Smooth muscle cell of the coronary artery (primary cell): ENCODE measurements at places on chromosomes 16 and 17. TPM values are rescaled to one million over a fixed set of nuclear protein-coding genes. Genes with fewer than 3 reads are reported as not detected.

CCL3 gene
- not detected in 2 replicates for total RNA-seq

ODAD4 gene
- total RNA-seq, result 0.35 and 0.90 TPM in 2 replicates

USP7 gene
- 40.4 and 46.0 TPM in 2 replicates for total RNA-seq

KIFC3 gene
- total RNA-seq, result 26.1 and 67.9 TPM in 2 replicates

ADAMTS18 gene
- total RNA-seq, result 0.12 and 0.38 TPM in 2 replicates

TRIM72 gene
- under 0.01 TPM in 1 of 2 replicates, not detected in the other for total RNA-seq

CRHR1 gene
- not detected in 2 replicates for total RNA-seq

KRT27 gene
- total RNA-seq, result not detected in 2 replicates

FAM171A2 gene
- 2.5 and 4.0 TPM in 2 replicates for total RNA-seq

GRIN2C gene
- 0.15 and 0.23 TPM in 2 replicates for total RNA-seq

CSH2 gene
- total RNA-seq, result not detected in 2 replicates

SLC13A2 gene
- total RNA-seq, result not detected in 2 replicates

NPIPA3 gene
- total RNA-seq, result 0.70 and 1.2 TPM in 2 replicates

DOC2A gene
- 0.08 and 0.23 TPM in 2 replicates for total RNA-seq

KRTAP4-6 gene
- not detected in 2 replicates for total RNA-seq

SLC5A11 gene
- not detected in 2 replicates for total RNA-seq

TP53TG3 gene
- 0.35 TPM in 1 of 2 replicates, not detected in the other for total RNA-seq

SLC5A10 gene
- total RNA-seq, result under 0.01 and 0.47 TPM in 2 replicates

BCO1 gene
- under 0.01 TPM in 1 of 2 replicates, not detected in the other for total RNA-seq

HBQ1 gene
- total RNA-seq, result not detected in 2 replicates

TNS4 gene
- not detected in 2 replicates for total RNA-seq

CDK3 gene
- 1.2 and 1.4 TPM in 2 replicates for total RNA-seq

TBC1D3H gene
- not detected in 2 replicates for total RNA-seq

NLRC5 gene
- 5.3 and 18.0 TPM in 2 replicates for total RNA-seq

FOXL1 gene
- 1.1 and 20.4 TPM in 2 replicates for total RNA-seq

IST1 gene
- total RNA-seq, result 92.8 and 136 TPM in 2 replicates

TUBG2 gene
- total RNA-seq, result 5.4 and 6.8 TPM in 2 replicates

IRX6 gene
- 0.12 TPM in 1 of 2 replicates, not detected in the other for total RNA-seq

OR3A2 gene
- not detected in 2 replicates for total RNA-seq

MT1F gene
- 1.2 TPM in 1 of 2 replicates, not detected in the other for total RNA-seq

KRT28 gene
- total RNA-seq, result not detected in 2 replicates

TP53TG3F gene
- total RNA-seq, result not detected in 2 replicates

PRCD gene
- total RNA-seq, result 0.60 and 1.6 TPM in 2 replicates

SLC22A31 gene
- 0.47 and 0.53 TPM in 2 replicates for total RNA-seq

SHISA6 gene
- total RNA-seq, result under 0.01 TPM in 1 of 2 replicates, not detected in the other

HEATR3 gene
- 11.1 and 18.9 TPM in 2 replicates for total RNA-seq

CEP295NL gene
- 0.75 and 2.0 TPM in 2 replicates for total RNA-seq

GPR142 gene
- not detected in 2 replicates for total RNA-seq

LASP1 gene
- total RNA-seq, result 72.4 and 76.5 TPM in 2 replicates

CDRT4 gene
- 0.59 and 1.5 TPM in 2 replicates for total RNA-seq

KRT12 gene
- total RNA-seq, result under 0.01 TPM in 1 of 2 replicates, not detected in the other

CDH11 gene
- 983 and 1,255 TPM in 2 replicates for total RNA-seq

NFE2L1 gene
- 81.2 and 192 TPM in 2 replicates for total RNA-seq

TMEM100 gene
- total RNA-seq, result 0.08 and 1.2 TPM in 2 replicates

AKAP10 gene
- 14.7 and 15.6 TPM in 2 replicates for total RNA-seq

MYH11 gene
- total RNA-seq, result under 0.01 and 0.94 TPM in 2 replicates

MYO15B gene
- total RNA-seq, result 1.6 and 4.0 TPM in 2 replicates

NHLRC4 gene
- 0.35 and 1.4 TPM in 2 replicates for total RNA-seq

TBC1D3G gene
- not detected in 2 replicates for total RNA-seq

TERF2IP gene
- 21.4 and 45.8 TPM in 2 replicates for total RNA-seq

KCNJ12 gene
- total RNA-seq, result under 0.01 and 24.8 TPM in 2 replicates
